ENCODE measurements at places on chromosomes 13 and 19.

- no peak for DNase-seq
These were observed 38.6 kb upstream of the TEX29 start for GRCh38 chr13:111281751-111282311.

GRCh38 chr19:45598267-45599001 lies 3.6 kb downstream of the GPR4 start:
- DNase-seq = peak; percentile 29

GRCh38 chr13:24716446-24716845 lies 36.2 kb downstream of the ATP12A start:
- DNase-seq = no peak

GRCh38 chr19:55391191-55391670 lies 5.5 kb downstream of the RPL28 start:
- DNase-seq = no peak

DNA sequence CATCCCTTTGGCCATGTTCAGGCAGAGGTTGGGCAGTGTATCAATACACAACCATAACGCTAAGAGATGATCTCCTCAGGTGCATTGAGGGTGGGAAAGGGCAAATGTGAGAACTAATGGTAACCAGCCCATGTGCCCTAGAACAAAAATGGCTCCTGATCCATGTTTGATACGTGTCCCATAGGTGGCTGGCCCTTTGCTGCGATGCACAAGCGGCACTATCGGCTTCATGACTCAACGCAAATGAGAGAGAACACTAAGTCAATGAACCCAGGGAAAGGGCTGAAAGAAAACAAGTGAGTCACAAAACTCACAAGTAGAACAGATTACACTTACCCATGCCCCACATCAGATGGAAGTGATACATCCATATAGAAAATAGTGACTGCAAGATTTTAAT lies 201.7 kb downstream of the ABCC4 start:
- DNase-seq = no peak

Measured in AML-193 (cell line).